ENCODE measurements at places on chromosomes 7 and 10.

DNA sequence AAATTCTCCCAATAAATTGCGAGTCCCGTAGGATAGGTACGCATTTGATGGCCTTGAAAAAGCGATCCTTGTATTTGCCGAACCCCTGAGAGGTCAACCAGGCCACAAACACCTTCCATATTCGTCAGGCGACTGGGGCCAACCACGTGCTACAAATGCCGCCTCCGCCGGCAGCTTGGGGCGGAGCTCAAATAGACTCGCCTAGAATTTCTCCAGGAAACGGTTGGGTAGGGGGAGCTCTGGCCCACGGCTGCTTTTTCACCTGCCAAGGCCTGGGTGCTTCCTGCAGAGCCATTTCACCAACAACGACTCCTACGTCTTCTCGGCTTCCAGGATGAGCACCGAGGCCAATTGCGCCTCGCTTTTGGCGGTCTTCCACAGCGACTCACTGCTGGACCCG, 53.4 kb upstream of the KIF5B start:
- no peak for DNase-seq

DNA sequence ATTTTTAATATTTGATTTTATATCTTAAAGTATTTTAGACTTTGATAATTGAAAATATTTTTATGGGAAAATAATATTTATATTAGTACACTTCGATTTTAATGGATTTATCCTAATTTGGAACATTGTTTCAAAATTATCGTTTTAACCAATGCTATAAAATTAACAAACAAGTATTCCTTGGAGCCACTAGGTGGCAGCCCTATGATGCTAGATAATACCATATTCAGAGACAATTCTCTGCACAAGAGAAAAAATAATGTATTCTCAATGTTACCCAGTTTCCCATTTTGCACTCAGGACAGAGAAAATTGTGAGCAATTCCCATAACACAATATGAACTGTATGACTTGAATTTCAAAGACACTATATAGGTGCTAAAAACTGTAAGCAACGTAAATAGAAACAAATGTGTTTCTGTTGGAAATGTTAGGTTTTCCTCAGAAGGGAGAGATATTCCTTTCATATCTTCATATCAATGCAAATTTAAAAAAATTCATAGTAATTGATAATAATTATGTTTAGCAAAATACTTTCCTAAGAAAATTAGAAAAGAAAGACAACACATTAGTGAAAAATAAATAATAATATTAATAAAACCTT, 237.8 kb downstream of the SEMA3E start:
- DNase-seq, result peak; percentile 37

DNA sequence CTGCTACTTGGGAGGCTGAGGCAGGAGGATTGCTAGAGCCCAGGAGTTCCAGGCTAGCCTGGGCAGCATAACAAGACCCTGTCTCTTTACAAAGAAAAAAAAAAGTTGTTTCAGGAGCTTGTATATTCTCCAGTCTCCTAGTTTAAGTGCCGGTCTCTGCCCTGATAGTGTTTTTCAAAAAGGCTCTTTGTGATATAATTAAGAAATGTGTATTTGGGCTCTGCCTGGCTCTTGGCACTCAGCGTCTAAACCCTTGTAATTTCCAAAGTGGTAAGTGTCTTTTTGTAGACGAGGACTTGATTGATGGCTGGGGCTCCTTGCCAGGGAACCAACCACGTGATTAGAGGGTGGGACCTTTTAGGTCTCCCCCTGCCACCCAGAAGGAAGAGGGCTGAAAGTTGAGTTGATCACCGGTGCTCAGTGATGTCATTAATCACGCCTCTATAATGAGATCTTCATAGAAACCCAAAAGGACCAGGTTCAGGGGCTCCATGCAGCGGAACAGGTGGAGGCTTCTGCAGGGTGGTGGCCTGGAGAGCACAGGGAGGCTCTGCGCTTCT, 4.4 kb downstream of the EIF3B start:
- DNase-seq, result no peak

- peak; percentile 97 for DNase-seq
These were observed at the start of gene PDIA4 for GRCh38 chr7:149028346-149029109. TSS of gene PDIA4 (minus strand) at chr7:149028505. CDS start at chr7:149028408, 97 bp downstream.

- DNase-seq, result no peak
These were observed 46.5 kb upstream of the IL6 start for GRCh38 chr7:22680482-22680911.

DNA sequence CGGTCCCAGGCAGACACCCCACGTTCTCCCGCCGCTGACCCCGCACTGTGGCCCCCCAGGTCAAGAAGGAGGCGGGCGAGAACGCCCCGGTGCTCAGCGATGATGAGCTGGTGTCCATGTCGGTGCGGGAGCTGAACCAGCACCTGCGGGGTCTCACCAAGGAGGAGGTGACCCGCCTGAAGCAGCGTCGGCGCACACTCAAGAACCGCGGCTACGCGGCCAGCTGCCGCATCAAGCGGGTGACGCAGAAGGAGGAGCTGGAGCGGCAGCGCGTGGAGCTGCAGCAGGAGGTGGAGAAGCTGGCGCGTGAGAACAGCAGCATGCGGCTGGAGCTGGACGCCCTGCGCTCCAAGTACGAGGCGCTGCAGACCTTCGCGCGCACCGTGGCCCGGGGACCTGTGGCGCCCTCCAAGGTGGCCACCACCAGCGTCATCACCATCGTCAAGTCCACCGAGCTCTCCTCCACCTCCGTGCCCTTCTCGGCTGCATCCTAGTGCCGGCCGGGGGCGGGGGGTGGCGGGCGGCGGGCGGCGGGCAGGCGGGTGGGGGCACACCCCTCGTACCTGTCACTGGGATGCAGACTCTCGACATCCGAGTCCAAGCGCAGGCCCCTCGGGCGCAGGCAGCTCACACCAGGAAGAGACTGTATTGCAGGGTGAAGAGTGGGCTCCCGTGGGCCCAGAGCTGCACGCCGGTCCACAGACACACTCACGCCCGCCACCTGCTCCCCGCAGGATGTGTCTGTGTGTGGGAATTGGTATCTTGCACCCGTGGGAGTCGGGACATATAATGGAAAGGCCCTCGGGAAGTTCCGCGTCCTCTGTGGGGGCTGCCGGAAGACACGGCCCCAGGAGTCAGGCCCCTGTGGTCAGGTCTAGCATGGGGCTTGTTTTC, 9.6 kb downstream of the MAFK start:
- DNase-seq, result no peak

DNA sequence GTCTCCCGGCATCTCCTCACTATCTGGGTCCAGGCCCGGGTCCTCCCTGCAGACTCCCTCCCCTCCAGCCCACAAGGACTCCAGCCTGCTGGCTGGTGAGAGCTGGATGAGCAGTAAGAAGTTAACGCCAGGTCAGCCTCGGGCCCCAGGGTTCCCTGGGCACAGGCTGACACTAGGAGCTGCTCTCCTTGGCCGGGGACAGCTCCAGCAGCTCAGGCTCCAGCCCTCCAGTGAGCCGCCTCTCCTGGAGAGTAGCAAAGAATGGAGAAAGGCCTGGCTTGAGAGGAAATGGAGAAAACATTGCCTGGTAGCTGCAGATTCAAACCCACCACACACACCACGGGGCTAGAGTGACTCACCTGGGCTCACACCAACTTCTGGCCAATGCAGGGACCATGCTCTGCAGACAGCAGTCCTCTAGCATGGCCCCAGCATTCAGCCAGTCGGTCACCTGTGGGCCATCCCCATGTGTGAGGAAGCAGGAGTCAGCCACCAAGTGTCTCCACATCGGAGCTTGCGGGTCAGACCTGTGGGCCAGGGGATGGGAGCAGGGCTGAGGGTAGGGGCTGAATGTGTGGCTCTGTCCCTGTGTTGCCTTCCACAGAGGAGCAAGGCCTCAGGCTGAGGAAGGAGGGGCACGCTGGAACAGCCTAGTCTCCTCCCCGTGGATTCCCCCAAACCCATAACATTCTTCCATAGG, 6.5 kb downstream of the SAP25 start:
- DNase-seq, result no peak

GRCh38 chr7:31087351-31087750, 35.2 kb downstream of the ADCYAP1R1 start:
- no peak for DNase-seq

- DNase-seq, result no peak
These were observed 96.9 kb downstream of the TRIM24 start for GRCh38 chr7:138556771-138557484.

- DNase-seq, result no peak
These were observed 168.7 kb downstream of the CAMK1D start for GRCh38 chr10:12518024-12518423.

GRCh38 chr10:14403359-14403758, 72.6 kb upstream of the FRMD4A start:
- no peak for DNase-seq

DNA sequence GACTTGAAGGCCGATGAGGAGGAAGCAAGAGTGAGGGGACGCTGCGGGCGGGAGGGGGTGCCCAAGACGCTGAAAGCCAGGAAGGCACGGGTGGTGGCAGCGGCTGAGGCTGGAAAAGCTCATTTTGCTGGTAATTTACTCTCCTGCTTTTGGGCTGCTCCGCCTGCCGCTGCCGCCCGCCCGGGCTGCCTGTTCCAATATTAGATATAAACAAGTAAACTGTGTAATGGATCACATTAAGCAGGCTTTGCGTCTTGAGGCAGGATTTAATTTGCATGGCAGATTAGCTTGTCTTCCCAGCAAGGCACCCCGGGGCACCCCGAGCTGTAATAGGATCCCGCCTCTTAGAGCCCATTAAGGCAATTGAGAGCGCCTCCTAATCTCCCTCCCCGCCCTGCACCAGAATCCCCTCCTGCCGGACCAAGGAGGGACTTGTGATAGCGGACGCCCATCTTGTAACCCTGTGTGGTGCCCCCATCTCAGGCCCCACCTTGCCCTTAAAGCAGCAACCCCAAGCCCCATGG, 46.1 kb upstream of the SLF2 start:
- DNase-seq, result no peak

GRCh38 chr10:91923371-91924211, at the start of gene BTAF1:
TSS of gene BTAF1 (plus strand) at chr10:91923770. CDS start at chr10:91924077, 307 bp downstream.
- DNase-seq, result peak; percentile 38

DNA sequence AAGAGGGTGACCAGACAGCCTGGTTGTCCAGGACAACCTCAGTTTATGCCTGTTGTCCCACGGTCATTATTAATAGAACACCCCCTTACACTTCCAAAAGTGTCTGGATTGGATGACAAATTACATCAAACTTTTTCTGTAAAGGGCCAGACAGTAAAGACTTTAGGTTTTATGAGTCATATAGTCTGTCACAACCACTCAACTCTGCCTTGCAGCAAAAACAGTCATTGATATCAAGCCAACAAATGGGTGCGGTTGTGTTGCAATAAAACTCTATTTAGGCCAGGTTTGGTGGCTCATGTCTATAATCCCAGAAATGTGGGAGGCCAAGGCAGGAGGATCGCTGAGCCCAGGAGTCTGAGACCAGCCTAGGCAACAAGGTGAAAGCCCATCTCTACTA, 66.7 kb upstream of the ATP6V0A4 start:
- DNase-seq, result no peak

DNA sequence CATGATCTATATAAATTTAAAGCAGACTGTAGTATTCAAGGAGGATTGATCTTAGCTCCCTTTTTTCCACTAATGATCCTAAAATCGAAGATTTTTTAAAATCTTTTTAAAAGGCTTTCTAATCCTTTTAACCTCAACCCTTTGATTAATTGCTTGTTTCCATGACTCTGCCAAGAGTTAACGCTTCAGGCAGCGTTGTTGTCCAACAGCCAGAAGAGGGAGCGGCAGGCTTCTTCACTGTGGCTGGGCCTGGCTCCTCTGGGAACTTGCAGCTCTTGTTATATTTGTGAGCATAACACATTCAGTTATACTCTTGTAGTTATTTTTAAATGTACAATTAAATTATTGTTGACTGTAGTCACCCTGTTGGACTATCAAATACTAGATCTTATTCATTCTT, 26.3 kb downstream of the CRCP start:
- DNase-seq, result no peak

Data from NCI-H2081 treated with DMSO at 0.1 percent for 48 hours (cell line).